AG08396 (cell line): ENCODE measurements at places on chromosomes 16 and 17.

GRCh38 chr16:12543700-12544476 is 259.8 kb downstream of the CPPED1 start:
- DNase-seq = no peak

DNA sequence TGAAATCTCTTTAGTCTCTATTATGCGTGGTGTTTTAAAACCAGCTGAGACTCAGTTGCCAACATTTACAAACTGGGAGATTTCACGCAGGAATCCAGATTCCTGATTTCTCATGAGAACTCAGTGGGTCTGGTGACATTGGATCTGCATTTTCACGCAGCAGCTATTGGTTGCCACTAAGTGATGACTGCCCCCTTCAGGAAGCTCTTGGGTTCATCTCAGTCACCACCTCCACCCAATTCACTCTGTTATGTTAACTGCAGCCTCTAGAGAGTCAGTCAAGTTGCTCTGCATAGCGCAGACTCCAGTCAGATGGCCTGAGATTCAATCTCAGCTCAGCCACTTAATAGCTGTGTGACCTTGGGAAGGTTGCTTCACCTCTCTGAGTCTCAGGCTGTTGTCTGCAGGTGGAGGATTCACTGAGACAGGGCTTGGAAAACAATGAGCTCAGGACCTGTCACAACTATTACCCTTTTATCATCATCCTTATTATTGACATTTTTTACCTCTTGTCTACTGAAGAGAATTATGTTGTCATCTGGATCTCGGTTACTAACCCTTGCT is 6.4 kb downstream of the SHISA9 start:
- no peak for DNase-seq

DNA sequence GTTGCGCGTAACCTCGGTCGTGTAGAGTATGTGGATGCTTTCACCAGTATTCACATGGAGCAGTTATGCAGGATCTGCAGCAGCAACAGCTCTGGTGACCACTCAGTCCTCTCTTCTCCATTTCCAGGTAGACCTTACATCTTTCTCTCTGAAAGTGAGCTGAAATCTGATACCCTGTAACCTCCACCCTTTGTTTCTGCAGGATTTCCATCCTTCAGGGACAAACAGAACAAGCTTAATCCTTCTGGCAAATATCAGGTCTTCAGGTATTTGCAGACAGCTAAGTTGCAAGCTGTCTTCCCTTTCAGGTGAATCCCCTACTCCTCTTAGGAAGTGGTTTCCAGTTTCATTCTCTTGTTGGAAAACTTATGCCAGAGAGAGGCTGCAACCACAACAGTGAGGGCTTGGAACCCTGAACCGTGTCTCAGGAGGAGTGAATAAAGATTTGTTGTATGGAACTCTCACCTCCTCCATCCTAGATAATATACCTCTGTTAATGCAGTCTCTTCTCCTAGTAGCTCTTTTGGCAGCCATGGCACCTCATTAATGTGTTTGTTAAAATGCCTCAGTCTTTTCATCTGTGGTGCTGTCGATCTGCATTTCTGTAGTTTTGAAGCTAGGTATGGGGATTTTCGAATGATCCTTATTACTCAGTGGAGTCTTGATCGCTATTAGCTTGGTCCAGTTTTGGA is 172.5 kb downstream of the PRKCA start:
- no peak for DNase-seq

- DNase-seq = no peak
Observed at GRCh38 chr17:67143318-67143717, 99.0 kb downstream of the CACNG1 start.

DNA sequence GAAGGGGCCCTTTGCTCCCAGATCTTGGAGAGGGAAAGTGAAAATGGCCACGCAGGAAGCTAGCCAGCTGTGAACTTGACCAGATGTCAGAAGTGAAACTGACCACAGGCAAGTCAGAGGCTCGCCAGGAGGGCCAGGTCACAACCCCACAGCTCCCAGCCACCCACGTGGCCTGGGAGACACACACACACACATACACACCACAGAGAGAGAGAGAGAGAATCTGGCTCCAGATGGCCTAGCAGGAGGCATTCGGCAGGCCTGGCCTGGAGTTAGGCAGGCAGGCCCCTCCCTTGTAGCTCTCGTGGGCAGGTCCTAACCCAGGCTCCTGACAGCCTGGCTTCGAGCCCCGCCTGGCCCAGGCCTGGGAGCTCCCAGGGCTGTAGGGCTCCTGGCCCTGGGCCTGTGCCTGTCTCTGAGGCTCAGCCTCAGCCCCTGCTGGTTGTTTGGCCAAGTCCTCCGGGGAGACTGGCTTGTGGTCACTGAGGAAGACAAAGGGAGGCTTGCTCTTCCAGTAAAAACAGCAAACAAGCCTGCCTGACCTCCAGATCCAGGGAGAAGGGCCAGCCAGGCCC is 20.2 kb downstream of the NGFR start:
- peak; percentile 96 for DNase-seq

GRCh38 chr17:48767263-48767774 is 38.8 kb upstream of the HOXB13 start:
- no peak for DNase-seq

DNA sequence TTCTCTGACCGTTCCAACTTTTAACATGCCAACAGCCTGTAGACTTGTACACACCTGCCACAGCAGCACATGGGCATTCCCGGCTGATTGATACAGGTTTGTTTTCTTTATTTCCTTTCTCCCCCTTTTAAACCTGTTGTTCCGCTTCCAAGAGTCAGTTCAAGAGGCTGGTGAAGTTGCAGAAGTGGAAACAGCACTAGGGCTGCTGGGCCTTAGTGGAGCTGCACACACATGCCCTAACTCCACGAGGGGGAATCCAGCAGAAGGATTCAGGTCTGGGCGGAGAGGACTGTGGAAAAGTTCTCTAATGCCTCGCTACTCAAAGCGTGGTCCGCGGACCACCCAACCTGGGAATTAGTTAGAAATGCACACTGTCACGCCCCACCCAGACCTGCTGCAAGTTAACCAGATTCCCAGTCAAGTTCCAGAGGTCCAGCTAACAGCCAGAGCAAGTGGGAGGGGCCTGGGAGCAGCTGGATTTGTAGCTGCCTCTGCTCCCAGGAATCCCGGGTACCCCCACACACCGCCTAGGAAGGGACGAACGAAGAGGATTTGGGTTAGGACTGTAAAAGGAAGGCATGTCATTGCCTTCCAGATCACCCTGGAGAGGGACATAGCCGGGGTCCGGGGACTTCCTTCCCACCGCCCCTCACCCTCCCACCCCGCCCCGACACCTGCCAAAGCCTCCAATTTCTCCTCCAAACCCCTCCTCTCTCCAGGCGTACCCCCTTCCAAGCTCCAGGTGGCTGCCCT is 542 bp downstream of the SLC39A11 start:
- peak; percentile 54 for DNase-seq

- DNase-seq = no peak
Observed at GRCh38 chr17:74182041-74182723, 21.3 kb upstream of the RPL38 start.

DNA sequence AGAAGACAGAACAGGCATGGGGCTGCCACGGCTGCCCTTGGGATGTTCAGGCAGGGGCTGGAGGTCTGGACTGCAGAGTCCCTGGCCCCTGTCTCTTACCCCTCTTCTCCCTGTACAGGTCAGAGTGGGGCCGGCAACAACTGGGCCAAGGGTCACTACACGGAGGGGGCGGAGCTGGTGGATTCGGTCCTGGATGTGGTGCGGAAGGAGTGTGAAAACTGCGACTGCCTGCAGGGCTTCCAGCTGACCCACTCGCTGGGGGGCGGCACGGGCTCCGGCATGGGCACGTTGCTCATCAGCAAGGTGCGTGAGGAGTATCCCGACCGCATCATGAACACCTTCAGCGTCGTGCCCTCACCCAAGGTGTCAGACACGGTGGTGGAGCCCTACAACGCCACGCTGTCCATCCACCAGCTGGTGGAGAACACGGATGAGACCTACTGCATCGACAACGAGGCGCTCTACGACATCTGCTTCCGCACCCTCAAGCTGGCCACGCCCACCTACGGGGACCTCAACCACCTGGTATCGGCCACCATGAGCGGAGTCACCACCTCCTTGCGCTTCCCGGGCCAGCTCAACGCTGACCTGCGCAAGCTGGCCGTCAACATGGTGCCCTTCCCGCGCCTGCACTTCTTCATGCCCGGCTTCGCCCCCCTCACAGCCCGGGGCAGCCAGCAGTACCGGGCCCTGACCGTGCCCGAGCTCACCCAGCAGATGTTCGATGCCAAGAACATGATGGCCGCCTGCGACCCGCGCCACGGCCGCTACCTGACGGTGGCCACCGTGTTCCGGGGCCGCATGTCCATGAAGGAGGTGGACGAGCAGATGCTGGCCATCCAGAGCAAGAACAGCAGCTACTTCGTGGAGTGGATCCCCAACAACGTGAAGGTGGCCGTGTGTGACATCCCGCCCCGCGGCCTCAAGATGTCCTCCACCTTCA is 11.7 kb downstream of the TUBB3 start:
- no peak for DNase-seq

DNA sequence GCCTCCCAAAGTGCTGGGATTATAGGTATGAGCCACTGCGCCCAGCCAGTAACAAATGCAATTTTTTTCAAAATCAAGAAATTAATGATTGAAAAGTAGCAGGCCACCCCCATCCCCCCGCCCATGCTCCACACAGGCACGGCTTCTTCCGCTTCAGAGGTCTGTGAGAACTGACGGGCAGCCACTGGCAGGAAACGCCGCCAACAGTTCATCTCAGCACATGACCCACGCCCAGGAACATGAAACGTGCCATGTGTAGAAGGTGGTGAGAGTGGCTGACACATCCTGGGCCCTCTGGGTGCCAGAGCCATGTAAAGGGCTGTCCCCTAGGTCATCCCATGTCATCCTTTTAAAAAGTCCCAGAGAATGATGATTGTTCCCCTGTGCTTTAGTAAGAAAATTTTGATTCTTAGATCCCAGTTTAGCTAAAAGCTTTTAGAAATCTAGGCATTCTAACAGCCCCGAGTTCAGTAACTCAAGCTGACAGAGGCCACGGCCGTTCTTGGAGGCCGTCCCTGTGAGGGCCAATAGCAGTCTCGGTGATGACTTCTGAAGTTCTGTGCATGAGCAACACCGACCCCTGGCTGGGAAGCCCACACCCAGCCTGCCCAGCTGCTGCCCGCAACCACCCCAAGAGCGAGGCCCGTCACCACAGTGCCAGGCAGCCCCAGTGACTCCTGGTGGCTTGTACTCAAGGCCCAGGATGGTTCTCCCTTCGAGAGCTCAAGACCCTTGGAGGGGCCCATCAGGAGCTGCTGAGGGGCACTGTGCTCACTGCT is 52.1 kb downstream of the KLHDC4 start:
- DNase-seq = no peak

DNA sequence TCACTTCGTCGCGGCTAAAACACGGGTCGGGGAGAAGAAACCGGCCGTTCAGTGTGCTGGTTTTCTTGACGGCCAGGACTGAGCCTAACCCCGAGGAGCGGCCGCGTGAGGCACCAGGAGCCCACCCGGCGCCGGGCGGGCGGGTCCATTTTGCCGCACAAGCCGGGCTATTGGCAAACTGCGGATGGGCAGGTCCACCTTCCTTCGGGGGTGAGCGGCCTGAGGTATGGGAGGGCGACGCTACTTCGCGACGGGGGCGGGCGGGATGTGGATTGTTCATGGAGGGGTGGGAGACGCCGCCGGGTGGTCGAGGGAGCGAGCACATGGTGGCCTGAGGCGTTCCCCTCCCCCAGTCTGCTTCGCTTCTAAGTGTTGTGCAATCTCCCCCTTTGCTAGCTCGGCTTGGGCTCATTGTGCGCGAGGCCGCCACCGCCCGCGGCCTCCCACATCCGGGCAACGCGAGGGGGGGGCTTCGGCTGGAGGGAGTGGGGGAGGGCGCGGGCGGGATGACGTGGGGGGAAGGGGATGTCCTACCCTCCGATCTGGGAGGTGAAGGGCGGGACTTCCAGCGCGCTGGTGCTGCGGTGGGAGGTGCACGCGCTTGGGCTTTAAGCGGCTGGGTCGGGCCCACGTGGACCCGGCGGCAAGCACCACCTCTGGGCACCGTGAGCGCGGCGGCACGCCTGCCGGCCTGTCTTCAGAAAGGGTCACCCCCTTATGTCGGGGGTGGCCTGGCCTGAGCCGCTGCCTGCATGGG is 5.9 kb upstream of the CD68 start:
- peak; percentile 92 for DNase-seq

GRCh38 chr16:47424846-47425245 is 36.0 kb downstream of the ITFG1 start:
- no peak for DNase-seq

GRCh38 chr16:66342294-66342900 is 24.1 kb upstream of the CDH5 start:
- DNase-seq = peak; percentile 54

GRCh38 chr16:72752004-72752695 is 295.8 kb downstream of the ZFHX3 start:
- no peak for DNase-seq

DNA sequence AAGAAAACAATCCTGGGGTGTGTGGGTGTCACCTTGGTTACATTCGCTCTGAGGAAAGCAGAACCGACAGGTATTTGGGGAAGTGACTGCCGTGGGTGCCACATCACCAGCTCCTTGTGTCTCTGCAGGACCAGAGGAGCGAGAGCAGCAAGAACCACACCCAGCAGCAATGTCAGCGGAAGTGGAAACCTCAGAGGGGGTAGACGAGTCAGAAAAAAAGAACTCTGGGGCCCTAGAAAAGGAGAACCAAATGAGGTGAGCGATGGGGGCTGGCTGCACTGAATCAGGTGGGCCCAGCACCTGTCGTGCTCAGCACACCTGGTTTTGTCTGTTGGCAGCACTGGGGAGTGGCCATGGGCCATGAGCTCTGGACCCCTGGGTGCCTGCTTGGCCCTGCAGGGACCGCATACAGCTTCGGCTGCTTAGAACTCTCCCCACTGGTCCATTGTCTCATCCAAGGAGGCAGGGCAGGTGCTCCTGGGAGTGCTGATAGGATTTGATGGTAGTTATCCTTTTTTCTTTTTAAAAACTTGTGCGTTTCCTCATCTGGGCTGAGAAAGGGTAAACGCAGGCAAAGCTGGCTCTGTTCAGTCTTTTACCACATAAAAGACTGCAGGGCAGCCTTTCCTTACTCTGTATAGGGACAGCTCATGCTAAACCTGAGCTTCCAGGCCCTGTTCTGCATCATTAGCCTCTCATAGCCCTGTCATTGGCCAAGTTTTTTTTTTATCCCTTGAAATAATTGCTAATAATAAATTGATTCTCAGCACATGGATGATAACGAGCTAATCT is 29.4 kb downstream of the HMOX2 start:
- no peak for DNase-seq

DNA sequence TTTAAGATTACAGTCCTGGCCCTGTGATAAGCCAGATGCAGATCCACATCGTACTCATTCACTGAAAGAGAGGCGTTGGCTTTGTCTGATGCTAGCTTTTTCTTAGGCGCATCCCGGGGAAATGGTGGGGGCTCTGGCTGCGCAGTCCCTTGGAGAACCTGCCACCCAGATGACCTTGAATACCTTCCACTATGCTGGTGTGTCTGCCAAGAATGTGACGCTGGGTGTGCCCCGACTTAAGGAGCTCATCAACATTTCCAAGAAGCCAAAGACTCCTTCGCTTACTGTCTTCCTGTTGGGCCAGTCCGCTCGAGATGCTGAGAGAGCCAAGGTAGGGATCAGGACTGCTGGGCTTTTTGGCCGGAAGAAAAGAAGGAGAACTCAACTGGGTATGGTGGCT is 24.0 kb downstream of the POLR2A start:
- DNase-seq = no peak
